HCT116 (cell line): ENCODE measurements at places on chromosomes 11 and 22.
A peak's percentile ranks its signal among the peaks of the same experiment; 100 is the strongest.

DNA sequence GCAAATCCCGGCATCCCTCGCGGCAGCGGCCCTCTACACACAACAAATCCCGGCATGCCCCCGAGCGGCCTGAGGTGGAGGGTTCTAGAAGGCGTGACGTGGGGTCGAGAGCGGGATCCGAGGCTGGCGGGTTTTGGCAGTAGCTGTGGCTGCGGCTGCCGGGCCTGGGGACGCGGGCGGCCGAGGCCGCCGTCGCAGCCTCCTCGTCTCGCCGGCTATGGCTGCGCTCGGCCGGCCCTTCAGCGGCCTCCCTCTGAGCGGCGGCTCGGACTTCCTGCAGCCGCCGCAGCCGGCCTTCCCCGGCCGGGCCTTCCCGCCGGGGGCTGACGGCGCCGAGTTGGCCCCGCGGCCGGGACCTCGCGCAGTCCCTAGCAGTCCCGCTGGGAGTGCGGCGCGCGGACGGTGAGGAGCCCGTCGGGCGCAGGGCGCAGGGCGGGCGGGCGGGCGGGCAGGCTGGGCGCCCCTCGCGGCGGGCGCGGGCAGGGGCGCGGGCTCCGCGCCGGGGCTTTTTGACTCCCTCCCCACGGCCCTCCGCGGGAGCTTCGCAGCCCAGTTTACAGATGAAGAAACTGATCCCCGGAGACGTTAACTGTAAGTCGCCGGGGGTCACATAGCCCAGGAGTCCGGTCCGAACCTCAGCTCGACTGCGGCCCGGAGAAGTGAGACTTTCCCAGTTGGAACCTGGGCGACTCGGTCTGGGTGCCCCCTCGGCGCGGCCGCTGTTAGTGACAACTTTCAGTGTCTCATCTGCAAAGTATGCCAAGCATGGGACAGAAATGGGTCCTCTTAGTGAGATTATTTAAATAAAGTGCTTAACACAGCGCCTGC lies at the start of gene CCDC117:
Gene CCDC117, plus strand, starts transcription at position 63 of the 828 bp plus-strand sequence. Its CDS starts 155 bp downstream, at position 218.
- DNase-seq = peak; percentile 89

GRCh38 chr11:60887556-60887955 lies 18.8 kb downstream of the PRPF19 start:
- peak; percentile 31 for DNase-seq

GRCh38 chr11:120130991-120131760 lies 6.7 kb downstream of the TRIM29 start:
- no peak for DNase-seq

DNA sequence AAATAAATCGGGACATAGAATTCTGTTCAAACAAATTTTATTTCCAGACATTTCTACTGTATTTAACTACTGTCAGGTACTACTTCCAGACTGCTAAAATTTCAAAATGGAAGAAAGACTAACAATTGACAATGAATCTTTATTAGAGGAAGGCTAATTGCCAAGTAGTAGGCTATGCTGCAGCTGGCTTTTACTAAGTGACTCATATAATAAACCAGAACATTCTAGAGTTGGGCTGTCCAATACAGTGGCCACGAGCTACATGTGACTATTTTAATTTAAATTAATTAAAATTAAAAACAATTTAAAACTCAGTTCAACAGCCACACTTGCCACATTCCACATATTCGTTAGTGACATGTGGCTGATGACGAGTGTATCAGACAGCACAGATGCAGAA lies 27.6 kb downstream of the CHKA start:
- DNase-seq = no peak
